ENCODE measurements at places on chromosomes 4 and X. TPM values are rescaled to one million over a fixed set of nuclear protein-coding genes. Genes with fewer than 3 reads are reported as not detected.

GRCh38 chrX:153539171-153539978 lies 21.9 kb downstream of the ATP2B3 start:
- no peaks in the 10 kb centered on the region for H3K36me3 ChIP-seq
- no peaks in the 10 kb centered on the region for H3K27me3 ChIP-seq
- no peak overlapping the region for H3K27ac ChIP-seq
- no peak overlapping the region for H3K4me3 ChIP-seq
- H3K4me1 ChIP-seq: no peaks in the 10 kb centered on the region

DNA sequence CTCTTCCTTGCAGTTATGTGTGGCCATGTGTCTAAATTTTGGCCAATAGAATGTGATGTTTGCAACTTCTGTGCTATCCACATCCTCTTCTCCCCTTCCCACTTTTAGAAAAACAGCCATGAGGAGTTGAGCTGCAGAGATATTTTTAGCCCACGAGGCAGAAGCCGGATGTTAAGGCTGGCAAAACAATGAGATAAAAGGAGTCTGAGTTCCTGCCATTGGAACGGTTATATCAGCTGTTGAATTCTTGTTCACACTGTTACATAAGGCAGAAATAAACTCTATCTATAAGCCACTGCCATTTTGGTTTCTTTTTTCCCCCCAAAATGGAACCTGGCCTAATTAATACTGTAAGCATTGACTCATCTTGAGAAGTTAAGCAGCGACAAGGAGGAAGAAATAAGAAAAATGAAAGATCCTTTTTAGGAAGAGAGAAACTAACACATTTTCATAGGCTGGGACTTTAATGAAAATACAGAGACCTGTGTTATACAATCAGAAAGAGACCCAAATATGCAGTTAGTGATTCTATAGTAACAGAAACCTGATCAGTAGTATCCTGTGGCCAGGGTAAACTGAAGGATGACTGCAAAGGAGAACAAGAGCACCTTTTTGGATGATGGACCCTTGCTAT lies 200.5 kb downstream of the INPP4B start:
- no peak overlapping the region for H3K4me3 ChIP-seq
- H3K27ac ChIP-seq: no peak overlapping the region
- H3K36me3 ChIP-seq: no peaks in the 10 kb centered on the region
- no peak for DNase-seq

DNA sequence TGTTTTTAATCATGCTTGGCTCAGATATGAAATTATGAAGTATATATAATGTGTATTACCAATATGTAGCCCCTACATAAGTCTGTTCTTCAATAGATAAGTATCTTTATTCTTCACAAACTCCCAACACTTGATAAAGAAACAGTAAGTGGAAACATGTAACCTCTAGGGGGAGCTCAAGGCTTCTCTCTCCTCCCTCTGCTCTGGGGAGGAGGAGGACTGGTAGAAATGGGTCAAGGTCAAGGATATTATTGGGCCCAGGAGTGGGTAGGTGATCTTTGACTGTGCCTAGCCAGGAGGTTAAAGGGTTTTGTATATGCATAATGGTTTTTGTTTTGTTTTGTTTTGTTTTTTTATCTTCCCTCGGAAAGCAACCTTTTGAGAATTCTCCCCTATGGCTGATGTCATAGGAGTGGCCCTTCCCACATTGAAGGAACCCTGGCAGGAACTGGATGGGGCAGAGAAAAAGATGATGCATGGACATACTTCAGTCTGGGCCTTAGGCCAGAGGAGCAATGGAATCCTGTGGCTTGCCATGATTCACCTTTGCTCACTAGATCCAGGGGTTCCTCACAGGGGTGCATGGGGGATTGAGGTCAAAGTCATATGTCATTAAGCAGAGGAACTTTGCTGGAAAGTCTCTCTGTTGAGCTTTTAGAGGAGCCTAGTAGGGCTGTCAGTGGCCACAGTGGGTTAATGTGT lies 460.3 kb downstream of the MID1IP1 start:
- H3K4me3 ChIP-seq: no peak overlapping the region
- no peaks in the 10 kb centered on the region for H3K36me3 ChIP-seq
- no peak for DNase-seq
- H3K27ac ChIP-seq: no peak overlapping the region
- H3K4me1 ChIP-seq: no peaks in the 10 kb centered on the region

AMTN gene
- total RNA-seq: 1.2 TPM

- H3K4me1 ChIP-seq: no peaks in the 10 kb centered on the region
- H3K36me3 ChIP-seq: no peaks in the 10 kb centered on the region
- H3K27me3 ChIP-seq: no peaks in the 10 kb centered on the region
- no peak overlapping the region for H3K27ac ChIP-seq
- no peak overlapping the region for H3K4me3 ChIP-seq
- no peak for DNase-seq
Measured at GRCh38 chr4:140133576-140133975, 20.4 kb downstream of the MAML3 start.

Data from esophagus squamous epithelium (tissue), 5 donors.